Activated CD4-positive, alpha-beta T cell treated with anti-CD3 and anti-CD28 coated beads, Interleukin-2, amount 10 ng/mL, durations not matched to agents 7 days and 5 days (primary cell): ENCODE measurements at places on chromosomes 13 and 19.

DNA sequence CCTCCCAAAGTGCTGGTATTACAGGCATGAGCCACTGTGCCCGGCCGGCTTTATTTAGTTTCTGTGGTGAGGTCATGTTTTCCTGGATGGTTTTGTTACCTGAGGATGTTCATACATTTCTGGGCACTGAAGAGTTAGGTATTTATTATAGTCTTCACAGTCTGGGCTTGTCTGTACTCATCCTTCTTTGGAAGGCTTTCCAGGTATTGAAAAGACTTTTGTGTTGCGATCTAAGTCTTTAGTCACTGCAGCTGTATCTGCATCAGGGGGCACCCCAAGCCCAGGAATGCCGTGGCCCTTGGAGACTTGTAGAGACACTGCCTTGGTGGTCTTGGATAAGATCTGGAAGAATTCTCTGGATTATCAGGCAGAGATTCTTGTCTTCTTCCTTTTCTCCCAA is 12.8 kb downstream of the BLOC1S3 start:
- peak overlapping the region; percentile 1 for H3K27ac ChIP-seq
- DNase-seq: no peak
- no peaks in the 10 kb centered on the region for H3K27me3 ChIP-seq

DNA sequence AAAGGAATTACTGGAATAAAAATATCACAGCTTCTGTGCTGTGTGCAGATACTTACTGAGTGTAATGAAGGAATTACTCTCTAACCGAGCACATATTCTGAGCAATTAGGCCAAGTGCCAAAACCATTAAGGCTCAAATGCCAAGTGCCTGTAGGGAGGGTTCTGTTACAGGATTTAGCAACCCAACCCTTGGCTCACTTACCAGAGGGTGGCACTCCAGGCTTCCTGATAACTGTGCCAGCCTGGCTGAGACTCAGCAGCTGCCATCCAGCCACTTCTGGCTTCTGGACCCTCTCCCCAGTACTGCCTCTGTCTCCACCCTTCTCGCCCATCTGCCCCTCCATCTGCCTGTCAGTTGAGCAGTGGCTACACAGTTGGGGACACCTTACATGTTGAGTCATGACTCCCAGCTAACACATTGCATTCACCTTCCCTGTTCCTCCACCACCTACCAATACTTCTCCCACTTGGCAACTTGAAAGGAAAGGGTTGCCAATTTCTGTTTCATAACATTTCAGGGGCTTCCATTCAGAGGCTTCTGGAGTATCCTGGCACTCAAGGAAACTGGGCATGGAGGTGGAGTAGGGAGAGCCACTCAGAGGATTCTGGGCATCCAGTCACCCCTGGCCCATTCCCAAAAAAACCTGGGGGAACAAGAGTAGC is 110.5 kb downstream of the COG6 start:
- peak; percentile 15 for DNase-seq
- no peaks in the 10 kb centered on the region for H3K4me1 ChIP-seq
- no peaks in the 10 kb centered on the region for H3K36me3 ChIP-seq
- no peak overlapping the region for H3K4me3 ChIP-seq
- no peak overlapping the region for H3K27ac ChIP-seq

- H3K4me3 ChIP-seq: no peak overlapping the region
- H3K4me1 ChIP-seq: peaks cover 17% of the 10 kb centered on the region
- no peaks in the 10 kb centered on the region for H3K27me3 ChIP-seq
- peak; percentile 93 for DNase-seq
Measured at GRCh38 chr19:17260842-17261325, 3.7 kb downstream of the USHBP1 start.

DNA sequence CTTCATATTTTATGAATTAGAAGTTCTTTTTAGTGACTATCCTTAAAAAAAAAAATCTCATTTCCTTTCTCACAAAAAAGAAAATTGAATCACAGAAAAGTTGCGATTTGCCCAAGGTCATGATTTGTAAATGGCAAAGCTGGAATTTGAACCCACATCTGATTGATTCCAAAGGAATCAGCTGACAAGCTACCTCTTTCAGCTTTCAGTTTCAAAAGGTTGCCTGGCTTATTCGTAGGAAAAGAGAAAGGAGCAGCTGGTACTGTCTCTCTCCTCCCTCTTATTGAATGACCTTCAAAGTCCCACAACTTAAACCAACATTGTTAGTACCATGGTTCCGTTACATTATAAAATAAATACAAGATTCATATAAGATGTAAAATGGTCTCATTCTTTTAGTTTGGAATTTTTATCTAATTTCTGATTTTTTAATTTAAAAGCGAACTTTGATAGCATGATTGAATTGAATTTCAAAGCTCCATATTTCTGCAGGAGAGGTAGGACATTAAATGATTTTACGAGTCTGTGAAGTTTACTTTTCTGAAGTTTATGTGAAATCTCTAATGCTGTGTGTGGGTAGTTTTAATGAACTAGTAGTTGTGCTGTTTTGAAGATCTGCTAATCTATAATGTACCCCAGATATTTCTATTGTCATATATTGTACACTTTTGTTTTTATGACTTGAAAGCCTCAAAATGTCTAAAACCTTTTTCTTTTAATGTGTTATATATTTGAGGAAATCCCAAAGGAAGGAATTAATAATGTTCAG is 18.5 kb upstream of the KCTD4 start:
- DNase-seq: no peak
- H3K36me3 ChIP-seq: peaks cover 2% of the 10 kb centered on the region
- peak overlapping the region; percentile 28 for H3K27ac ChIP-seq
